ENCODE measurements at places on chromosomes 3 and 15.

- no peak for DNase-seq
Observed at GRCh38 chr3:182234881-182235280, 523.2 kb downstream of the SOX2 start.

GRCh38 chr3:137264071-137264820 is 306.5 kb downstream of the IL20RB start:
- DNase-seq = no peak

DNA sequence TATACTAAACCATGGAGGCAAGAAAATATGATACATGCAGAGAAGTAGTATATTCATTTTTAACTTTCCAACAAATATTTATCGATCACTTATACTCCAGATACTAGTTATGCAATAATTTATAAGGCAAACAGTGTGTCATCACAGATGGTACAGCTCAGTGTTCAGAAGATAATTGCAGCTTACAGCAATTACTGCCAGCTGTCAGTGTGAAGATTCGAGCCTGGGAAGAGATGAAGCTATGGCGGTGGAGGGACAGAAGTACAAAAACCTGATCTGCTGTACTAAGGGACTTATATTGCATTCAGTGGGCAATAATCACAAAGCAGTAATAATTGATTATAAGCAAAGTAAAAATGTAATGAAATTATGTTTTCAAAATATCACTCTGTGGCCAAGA is 170.6 kb upstream of the EPHA3 start:
- DNase-seq = no peak

GRCh38 chr3:58333206-58334012 is 717 bp downstream of the PXK start:
- DNase-seq = peak; percentile 52

- peak; percentile 73 for DNase-seq
Observed at GRCh38 chr15:25545017-25545416, 106.2 kb upstream of the UBE3A start.

DNA sequence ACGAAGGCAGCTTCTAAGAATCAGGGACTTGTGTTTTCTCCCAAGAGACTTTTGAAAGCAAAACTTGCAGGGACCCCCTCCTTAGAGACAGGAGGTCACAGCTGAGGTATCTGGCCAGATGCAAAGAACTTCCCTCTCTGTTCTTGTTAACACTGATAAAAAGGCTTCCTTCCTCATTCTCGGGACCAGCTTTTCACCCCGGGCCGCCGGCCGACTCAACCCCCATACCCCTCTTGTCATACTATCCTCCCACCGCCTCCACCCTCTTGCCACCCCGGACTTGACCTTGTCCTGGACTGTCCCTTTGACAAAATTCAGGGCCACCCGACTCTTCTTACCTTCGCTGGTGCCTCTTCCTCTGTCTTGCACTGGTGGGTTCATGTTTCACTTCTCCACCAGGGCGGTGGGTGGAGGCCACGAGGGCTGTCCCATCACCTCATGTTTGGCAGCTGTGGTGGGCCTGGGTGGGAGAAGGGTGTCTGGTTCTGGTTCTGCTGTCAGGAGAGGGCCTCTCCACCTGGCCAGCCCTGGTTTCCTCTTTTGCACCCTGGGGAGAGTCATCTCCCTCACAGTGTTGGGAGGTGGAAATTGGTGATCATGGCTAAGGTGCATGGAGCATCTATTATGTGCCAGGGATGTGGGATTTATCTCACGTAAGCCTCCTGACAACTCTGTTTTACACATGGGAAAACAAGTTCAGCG is 32.5 kb downstream of the BHLHE40 start:
- DNase-seq = no peak

- no peak for DNase-seq
Observed at GRCh38 chr3:50122661-50123391, 32.3 kb upstream of the SEMA3F start.

- DNase-seq = no peak
Observed at GRCh38 chr3:73391984-73392383, 232.8 kb downstream of the PDZRN3 start.

DNA sequence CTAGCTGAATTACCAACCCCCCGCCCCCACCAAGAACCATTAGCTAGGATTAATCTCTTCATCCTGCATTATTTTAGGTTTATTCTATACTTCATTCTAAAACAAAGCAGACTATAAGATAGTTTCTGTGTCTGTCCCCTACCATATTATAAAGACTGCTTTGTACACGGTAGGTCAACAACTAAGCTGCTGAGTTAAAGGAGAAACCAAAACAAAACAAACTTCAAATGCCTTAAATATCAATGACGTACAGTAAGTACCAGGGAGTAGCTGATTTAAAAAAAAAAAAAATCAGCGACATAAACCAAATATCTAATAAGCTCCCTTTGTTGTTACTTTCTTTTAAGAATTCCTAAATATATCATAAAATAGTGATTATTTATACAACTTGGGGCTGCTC is 7.8 kb upstream of the VGLL4 start:
- no peak for DNase-seq

GRCh38 chr15:63379492-63380150 is 2.0 kb downstream of the CA12 start:
- no peak for DNase-seq

DNA sequence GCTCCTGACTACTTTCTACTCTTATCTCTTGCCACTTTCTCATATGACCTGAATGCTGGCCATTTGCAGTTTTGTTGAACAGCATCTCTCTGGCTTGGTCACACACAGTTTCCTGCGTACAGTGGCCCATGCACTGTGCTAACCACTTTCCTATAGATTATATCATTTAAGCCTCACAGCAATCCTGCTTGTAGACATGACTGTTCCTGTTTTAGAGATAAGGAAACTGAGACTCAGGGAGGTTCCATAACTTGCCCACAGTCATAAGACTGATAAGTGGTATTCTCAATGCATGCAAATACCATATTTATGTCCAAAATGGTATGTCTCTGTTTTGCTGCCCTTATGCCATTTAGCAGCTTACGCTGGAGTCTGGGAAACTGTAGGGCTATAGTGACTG is 229.5 kb downstream of the NR1D2 start:
- no peak for DNase-seq

GRCh38 chr3:191119415-191120295 is 79.4 kb upstream of the OSTN start:
- DNase-seq = no peak

DNA sequence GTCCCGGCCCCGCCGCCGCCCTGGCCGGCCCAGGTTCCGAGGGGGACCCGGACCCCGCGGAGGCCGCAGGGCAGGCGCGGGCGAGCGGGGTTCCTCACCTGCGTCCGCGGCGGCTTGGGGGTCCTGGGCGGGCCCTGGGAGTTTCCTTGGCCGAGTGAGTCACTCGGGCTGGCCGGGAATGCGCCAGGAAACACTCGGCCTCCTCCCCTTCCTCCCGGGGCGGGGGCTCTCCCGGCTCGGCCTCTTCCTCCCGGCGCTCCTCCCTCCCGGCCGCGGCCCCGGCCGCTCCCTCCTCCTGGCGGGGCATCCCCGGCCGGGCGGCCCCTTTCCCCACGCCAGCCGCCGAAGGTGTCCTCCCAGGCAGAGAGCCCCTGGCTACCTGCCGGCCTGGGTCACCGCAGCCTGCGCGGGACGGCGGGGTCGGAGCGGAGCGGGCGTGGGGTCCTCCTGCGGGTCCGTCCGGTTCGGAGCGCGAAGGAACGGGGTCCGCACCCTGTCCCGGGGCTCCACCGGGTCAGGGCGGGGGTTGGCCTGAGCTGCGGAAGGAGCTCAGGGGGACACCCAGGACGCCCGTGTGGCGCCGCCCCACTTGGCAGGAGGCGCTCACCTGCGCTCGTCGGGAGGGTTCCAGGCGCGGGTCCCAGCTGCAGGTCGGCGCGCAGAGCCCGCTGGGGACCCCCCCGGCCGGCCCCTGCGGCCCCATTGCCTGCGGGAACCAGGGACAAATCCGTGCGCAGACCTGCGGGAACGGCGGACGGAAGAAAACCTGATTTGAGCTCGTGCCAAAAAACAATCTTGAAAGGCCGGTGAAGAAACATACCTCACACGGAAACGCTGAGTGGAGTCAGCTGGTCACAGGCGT is at the start of gene CYFIP1:
CYFIP1 (minus strand) TSS at position 180 of the 862 bp plus-strand sequence. CDS start 33,083 bp downstream, outside the sequence.
- DNase-seq = peak; percentile 82

GRCh38 chr3:55296791-55297190 is 190.3 kb downstream of the WNT5A start:
- DNase-seq = no peak

- no peak for DNase-seq
Observed at GRCh38 chr3:172106989-172107388, 67.6 kb downstream of the FNDC3B start.

- no peak for DNase-seq
Observed at GRCh38 chr3:134144694-134145093, 106.0 kb downstream of the RYK start.

GRCh38 chr15:81288040-81288439 is 35.9 kb downstream of the STARD5 start:
- DNase-seq = no peak

DNA sequence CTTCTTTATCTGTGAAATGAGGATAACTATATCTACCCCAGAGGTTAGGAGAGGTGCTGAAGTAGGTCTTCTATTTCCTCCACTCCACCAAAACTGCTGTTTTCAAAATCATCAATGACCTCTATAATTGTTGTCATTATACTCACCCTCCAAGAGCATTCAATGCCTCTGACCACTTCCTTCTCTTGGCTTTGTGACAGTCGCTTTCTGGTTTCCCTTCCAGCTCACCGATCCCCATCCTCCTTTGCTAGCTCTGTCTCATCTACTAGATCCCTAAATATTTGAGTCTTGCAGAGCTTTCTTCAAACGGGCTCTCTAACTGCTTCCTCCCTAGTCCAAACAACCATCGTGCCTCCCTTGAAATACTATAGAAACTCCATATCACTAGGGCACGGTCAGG is 153.5 kb downstream of the RPLP1 start:
- no peak for DNase-seq

- DNase-seq = no peak
Observed at GRCh38 chr3:134406331-134407238, 32.3 kb upstream of the AMOTL2 start.

GRCh38 chr3:74691946-74692345 is 77.5 kb upstream of the CNTN3 start:
- no peak for DNase-seq

GRCh38 chr3:43286841-43287499 is 630 bp downstream of the SNRK start:
- DNase-seq = peak; percentile 32

DNA sequence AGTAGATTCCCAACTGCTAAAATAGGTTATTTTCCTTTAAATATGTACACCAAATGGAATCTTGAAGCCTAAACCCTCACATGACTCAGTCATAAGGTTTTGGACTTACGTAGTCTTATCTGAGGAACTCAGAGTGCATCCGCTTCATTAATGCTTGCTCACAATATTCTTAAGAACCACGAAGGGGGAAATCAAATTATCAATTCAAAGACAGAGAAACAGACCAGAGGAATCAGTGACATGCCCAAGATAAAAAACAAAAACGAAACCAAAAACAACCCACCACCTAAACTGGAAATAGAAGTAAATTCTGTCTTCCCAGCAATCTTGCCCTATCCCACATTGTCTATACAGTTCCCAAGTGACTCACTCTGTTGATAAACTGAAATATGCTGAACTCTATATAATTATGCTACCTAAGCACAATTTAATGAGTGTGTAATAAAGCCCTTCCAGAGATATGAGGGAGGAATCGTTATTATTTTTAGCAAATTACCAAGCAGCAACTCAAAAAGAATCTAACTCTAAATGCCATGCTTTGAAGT is 135.4 kb upstream of the CBLB start:
- peak; percentile 99 for DNase-seq

DNA sequence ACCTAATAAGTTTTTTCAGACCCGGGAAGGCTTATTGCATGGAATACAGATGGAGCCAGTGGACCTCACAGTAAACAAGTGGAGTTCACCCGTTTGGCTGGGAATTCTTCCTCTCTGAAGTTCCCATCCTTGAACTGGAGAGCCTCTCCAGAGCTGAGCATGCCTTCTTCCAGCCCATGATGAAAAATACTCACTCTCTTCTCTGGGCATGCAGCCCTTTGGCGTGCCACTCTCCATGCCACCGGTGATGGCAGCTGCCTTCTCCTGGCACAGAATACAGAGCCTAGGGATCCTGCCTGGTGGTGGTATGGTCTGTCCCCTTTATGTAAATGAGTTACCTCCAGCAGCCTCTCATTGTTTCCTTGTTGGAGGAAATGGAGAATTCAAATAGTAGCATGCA is 150.8 kb downstream of the LEKR1 start:
- DNase-seq = no peak

GRCh38 chr15:45089712-45090373 is 24.1 kb downstream of the DUOX2 start:
- no peak for DNase-seq

GRCh38 chr15:88089731-88090130 is 166.8 kb downstream of the NTRK3 start:
- DNase-seq = no peak

GRCh38 chr3:120460862-120461261 is 10.1 kb upstream of the FSTL1 start:
- DNase-seq = no peak

GRCh38 chr3:197336348-197336747 is 37.9 kb upstream of the DLG1 start:
- no peak for DNase-seq

- DNase-seq = no peak
Observed at GRCh38 chr15:87962428-87962827, 294.1 kb downstream of the NTRK3 start.

- no peak for DNase-seq
Observed at GRCh38 chr3:179450901-179451264, 387 bp downstream of the GNB4 start.

- DNase-seq = no peak
Observed at GRCh38 chr3:32437896-32438295, 46.2 kb downstream of the CMTM7 start.

DNA sequence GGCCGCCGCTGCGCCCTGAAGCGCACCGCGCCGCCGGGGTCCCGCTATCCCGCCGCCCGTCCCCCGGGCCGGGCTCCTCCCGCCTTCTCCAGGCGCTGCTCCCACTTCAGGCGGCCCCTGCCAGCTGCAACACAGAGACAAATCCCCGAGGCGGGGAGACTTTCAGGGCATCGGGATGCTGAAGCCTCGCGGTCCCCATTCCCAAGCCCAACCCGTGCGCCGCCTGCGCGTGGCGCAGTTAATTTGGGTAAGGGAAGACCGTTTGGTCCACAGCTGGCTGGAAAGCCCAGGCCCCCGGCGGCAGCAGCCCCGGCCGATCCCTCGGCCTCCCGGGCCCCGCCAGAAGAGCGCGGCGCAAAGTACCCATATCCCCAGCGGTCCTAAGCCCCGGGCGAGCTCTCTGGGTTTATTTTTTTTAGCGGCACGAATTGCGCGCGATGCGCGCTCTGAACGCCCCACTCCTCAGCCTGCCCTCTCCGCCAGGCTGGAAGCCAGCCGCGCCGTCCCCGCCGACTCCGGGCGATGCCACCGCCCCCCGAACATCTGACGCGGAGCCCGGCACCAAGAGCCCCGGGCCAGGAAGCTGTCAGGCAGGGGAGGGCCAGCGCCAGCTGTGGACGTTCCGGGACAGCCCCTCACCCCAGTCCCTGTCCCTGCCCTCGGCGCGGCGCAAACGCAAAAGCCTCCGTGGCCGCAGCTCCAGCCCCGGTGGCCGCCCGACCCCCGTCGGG is 517 bp downstream of the FBN1 start:
- no peak for DNase-seq

Data from RKO (cell line).